CD4-positive, alpha-beta T cell treated with Interleukin-15 for 1 hour (primary cell): ENCODE measurements at places on chromosomes 6 and 20.
A peak's percentile ranks its signal among the peaks of the same experiment; 100 is the strongest.

DNA sequence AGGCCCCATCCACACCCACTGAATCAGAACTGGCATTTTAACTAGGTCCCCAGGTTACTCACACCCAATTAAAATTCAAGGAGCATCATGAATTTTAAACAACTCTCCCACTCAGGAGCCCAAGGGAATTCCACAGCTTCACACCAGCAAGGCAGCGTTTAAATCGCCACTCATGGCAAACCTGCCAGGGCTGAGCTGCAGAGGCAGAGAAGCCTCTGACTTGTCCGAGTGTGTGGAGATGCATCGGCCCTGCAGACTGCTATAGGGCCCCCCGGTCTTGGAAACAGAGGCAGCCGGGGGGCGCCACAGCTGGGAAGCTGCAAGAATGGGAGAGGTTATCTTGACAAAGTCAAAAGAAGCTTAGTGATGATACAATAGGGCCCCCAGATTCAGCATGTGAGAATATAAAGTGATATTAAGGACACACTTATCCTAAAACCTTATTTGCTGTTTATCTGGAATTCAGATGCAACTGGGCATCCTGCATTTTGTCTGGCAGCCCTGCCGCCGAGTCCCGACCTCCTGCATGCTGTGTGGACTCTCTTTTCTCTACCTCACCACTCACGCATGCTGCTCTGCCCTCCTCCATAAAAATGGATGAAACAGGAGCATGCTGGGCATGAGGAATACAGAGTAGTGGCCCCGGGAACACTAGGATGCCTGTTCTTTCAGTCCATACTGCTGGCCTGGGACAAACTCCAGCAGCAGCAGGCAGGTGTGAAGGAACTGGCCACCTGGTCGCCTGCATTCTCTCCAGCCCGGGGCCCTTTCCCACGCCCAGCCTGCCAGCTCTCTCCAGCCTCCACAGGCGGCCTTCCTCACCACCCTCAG lies 126.1 kb downstream of the PXDC1 start:
- no peak for DNase-seq

- no peak for DNase-seq
Observed at GRCh38 chr6:88454658-88455057, 288.5 kb upstream of the CNR1 start.

- no peak for DNase-seq
Observed at GRCh38 chr6:43990627-43991619, 136.3 kb downstream of the MRPL14 start.

GRCh38 chr6:74152096-74152675 lies 456.2 kb downstream of the CD109 start:
- DNase-seq: no peak

DNA sequence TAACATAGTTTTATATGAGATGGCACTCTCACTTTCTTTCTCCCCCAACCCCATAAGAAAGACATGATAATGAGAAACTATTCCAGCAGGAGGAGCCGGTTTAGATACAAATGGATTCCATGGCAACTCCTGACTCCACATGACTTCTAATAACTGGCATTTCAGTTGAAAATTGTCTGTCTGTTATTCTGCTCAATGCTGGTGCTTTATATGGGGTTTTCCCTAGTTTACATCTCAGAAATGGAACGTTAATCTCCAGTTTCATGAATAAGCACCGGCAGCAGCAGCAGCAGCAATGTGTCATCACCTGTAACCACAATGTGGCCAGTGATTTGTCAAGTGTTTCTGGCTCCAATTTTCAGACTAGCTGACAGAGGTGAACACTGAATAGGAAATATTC lies 8.0 kb upstream of the SIM1 start:
- no peak for DNase-seq

GRCh38 chr20:6828794-6829423 lies 61.4 kb downstream of the BMP2 start:
- DNase-seq: peak; percentile 21

DNA sequence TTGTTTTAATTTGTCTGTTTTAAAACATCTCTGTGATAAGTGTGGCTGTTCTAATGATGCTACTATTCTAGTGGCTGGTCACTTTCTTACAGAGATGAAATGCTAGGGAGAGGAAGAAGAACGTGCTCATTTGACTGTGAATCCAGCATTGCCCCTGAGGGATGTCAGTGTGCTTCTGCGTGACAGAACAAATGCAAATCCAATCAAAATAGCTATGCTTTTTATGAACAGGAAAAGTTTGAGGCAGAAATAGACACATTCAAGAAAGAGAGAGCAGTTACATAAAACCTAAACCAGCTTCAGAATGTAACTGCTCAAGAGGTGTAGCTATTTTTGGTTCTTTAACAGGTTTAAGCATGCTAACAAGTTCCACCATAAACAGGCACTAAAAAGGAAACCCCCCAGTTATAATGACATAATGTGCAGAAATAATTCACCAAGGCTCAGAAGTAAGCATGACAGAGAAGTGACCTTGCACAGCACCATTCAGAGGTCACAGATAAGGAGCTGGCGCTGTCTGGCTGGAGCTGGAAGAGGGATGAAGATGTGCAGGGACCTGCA lies 385.3 kb downstream of the EPM2A start:
- no peak for DNase-seq

- DNase-seq: no peak
Observed at GRCh38 chr6:47323321-47323720, 13.6 kb upstream of the TNFRSF21 start.

DNA sequence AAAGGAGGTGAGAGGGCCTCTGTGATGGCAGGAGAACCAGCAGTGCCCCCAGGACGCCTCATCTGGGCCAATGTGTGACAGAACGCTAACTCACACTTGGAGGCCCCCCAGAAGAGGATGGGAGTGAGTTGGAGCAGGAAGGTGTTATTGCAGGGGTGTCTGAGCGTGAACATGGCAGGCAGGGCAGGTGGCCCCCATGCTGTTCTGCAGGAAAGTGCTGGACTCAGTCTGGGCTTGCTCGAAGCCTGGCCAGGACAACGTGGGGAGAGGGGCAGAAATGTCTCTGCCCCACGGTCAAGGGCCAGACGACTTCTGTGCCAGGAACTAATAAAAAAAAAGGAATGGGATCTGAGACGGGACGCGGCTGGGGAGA lies 931 bp upstream of the EBF4 start:
- no peak for DNase-seq
